ENCODE measurements at places on chromosomes 7 and 10.

- DNase-seq, result no peak
Observed at GRCh38 chr10:75982611-75983369, 551.4 kb downstream of the LRMDA start.

DNA sequence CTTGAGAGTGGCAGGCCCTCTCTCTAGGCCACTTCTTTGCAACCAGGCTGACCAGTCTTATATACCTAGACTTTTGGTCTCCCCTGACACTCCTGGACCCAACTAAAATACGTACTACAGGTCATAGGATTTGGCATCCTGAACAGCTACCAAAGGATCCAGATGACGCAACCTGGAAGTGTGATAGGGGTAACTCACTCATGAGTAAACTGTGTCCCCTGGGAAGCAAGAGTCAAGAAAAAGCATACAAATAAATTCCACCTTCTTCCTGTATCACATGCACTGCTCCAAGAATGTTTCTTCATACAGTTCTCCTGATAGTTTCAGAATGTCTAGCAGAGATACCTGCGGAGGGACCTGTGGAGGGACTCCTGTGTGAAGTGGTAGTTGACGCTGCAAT, 172.3 kb downstream of the MDFIC start:
- DNase-seq, result no peak

- no peak for DNase-seq
Observed at GRCh38 chr10:70347321-70347720, 35.1 kb downstream of the LRRC20 start.

DNA sequence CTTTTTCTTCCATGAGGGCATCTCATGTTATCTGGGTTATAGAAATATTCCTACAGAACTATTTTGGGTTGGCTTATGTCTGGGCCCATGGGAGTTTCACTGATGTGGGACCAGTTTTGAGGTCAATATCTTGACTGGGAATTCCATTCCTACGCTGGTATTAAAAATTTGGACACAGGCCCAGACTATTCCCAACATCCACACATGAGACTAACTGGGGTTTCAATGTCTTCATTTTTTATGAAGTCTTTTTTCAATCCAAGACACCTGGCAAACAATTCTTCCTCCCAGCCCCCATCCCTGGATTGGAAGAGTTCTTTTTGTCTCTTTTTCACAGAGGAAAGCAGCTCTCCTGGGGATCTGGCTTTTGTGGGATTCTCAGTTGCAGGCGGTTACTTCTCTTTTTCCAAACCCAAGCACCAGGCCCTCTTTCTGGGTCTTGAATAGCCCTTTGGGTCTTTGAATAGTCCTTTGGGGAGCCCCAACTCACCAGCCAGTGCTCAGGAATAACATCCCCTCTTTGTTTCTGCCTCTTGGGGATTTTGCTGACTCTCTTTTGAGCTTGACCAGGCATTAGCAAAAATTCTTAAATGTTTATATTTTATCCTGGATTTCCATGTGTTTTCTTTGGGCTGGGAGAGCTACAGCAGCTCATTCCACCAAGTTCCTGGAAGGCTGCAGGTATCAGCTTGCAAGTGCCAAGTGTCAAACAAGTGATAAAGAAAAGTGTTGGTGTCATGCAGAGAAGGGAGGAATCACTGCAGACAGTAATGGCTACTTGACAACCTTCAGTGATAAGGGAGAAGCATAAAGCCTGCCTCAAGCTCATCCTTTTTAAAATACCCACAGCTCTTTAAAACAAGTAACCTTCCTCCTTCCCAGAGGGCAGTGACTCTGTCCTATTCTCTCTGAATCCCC, 234.3 kb downstream of the ADAM12 start:
- no peak for DNase-seq

DNA sequence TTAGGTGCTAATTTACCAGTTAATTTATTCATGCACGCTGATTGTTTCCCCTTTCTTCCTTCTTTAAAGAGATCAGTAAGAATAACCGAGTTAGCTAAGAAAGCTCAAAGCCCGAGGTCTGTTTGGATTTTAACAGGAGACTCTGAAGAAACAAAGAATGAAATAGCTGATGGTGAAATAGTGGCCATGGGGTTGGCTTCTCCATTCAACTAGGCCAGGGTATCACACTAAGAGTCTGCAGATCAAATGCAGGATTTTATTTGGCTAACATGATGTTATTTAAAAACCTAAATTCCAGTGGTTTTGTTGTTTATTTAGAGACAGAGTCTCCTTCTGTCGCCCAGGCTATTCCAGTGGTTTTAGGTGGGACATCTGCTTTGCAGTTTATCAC, 65.2 kb upstream of the SYPL1 start:
- no peak for DNase-seq

GRCh38 chr10:76231286-76231934, 800.0 kb downstream of the LRMDA start:
- DNase-seq, result no peak

DNA sequence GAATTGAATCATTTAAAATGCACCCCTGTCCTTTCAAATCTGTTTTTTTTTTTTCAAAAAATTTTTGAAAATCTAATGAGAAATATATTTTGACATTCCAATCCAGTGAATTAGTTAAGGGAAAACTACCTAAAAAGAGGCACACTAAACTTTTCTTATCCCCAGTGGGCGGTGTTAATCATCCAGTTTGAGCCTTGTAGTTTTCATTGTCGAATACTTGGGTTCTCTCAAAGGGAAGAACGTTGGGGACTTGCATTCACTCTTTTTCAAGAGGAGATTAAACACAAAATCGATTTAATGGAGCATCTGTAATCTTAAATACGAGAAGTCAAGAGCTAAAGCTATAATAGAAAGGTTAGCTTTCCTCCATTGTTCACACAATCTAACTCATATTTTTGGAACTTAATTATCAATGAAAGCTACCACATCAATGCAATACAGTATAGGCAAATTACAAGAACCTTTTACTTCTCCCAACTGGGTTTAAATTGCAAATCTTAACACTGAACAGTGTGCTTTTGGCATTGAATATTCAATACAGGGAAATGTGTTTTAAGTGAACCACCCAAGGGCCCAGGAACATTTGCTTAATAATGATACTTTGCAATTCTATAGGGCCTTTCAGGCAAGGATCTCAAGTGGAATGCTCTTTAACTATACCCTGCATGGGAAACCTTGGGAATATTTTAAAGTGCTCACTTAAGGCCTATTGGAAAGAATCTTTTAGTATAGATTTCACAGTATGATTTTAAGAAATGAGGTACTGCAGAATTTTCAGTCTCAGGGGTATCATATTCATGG, 13.1 kb upstream of the SP8 start:
- DNase-seq, result no peak

- DNase-seq, result no peak
Observed at GRCh38 chr7:35777121-35777520, 23.7 kb upstream of the SEPTIN7 start.

- no peak for DNase-seq
Observed at GRCh38 chr10:110494532-110494931, 3.2 kb upstream of the DUSP5 start.

- DNase-seq, result no peak
Observed at GRCh38 chr10:17122052-17122451, 7.6 kb downstream of the CUBN start.

DNA sequence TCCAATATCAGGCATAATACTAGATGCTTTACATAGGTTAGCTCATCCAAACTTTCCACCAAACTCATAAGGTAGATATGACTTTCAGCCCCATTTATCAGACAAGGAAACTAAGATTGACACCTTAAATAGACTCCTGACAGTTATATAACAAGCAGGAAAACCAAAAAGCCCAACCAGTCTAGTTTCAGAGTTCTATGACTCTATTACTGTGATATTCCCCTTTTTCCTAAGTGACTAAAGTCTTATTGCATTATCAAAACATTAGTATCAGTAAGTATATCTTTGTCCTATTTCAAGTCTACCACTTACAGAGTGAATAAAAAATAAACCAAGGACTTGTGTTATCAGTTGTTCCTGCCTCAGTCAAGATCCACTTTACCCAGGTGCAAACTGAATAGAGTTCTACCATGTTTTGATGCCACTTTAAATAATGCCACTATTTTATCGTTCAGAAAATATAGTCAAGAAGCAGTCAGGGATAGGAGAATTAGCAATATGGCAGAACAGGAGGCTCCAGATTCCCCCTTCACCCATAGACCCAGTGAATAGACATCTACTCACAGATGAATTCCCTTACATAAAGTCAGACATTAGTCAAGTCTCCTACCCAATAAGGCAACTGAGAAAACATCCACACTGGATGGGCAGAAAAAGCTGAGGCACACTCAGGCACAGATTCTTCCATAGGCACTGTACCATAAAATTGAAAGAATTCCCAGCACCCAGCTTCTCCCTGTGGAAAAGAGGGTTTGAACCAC, 74.1 kb downstream of the CRPPA start:
- DNase-seq, result no peak

- DNase-seq, result no peak
Observed at GRCh38 chr7:14252458-14252857, 263.0 kb upstream of the ETV1 start.

GRCh38 chr10:116203661-116204060, 69.3 kb downstream of the GFRA1 start:
- no peak for DNase-seq

- DNase-seq, result no peak
Observed at GRCh38 chr10:106565546-106565945, 599.0 kb downstream of the SORCS1 start.

DNA sequence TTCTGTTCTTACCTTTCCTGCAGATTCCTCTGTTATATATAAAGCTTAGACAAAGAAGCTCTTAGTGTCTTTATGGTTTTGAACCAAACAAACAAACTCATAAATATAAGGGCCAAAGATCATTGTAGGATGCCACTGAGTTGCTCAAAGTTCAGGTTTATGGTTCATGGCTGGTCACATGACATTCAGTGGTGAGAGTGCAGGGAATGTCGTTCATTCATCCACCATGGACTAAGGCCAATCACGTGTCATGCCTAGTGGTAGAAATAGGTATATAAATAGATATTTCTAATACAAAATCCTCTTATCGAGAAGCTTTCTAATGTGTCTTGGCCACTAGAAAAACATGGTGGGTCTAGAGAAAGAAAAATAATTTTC, 119.4 kb downstream of the GATA3 start:
- no peak for DNase-seq

DNA sequence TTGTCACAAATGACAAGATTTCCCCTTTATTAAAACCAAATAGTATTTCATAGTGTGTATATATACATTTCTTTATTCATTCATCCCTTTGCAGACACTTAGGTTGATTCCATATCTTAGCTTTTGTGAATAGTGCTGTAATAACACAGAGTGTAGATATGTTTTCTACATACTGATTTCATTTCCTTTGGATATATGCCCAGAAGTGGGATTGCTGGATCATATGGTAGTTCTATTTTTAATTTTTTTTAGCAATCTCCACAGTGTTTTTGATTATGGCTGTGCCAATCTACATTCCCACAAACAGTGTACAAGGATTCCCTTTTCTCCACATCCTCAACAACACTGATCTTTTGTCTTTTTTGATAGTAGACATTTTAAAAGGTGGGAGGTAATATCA, 46.4 kb downstream of the CSTF2T start:
- no peak for DNase-seq

DNA sequence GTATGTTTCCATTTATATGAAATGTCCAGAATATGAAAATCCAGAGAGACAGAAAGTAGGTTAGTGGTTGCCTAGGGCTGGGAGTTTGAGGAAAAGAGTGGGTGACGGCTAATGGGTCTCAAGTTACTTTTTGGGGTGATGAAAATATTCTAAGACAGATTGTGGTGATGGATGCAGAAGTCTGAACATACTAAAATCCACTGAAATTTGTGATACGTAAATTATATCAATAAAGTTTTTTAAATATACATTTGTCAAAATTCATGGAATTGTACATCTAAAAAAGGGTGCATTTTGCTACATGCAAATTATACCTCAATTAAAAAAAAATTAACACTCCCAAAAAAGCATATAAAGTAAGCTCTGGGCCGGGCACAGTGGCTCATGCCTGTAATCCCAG, 9.4 kb downstream of the DDIT4 start:
- no peak for DNase-seq

DNA sequence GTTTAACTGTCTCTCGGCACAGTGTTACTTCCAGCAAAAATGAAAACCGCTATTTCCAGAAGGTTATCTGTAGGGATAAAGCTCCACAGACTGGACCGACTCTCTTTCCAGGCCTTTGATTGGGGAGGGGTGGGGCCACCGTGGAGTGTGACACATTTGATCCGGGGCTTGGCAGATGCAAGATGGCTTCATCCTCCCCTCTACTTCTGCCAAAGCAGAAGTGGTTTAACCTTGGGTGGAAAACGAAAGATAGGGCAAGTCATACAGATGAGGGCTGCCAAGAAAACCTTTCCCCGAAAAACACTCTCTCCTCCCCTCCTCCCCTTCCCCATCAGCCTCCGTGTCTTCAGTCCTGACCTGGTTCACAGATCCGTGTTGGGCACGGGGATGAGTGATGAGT, 139.7 kb upstream of the SH2B2 start:
- DNase-seq, result no peak

DNA sequence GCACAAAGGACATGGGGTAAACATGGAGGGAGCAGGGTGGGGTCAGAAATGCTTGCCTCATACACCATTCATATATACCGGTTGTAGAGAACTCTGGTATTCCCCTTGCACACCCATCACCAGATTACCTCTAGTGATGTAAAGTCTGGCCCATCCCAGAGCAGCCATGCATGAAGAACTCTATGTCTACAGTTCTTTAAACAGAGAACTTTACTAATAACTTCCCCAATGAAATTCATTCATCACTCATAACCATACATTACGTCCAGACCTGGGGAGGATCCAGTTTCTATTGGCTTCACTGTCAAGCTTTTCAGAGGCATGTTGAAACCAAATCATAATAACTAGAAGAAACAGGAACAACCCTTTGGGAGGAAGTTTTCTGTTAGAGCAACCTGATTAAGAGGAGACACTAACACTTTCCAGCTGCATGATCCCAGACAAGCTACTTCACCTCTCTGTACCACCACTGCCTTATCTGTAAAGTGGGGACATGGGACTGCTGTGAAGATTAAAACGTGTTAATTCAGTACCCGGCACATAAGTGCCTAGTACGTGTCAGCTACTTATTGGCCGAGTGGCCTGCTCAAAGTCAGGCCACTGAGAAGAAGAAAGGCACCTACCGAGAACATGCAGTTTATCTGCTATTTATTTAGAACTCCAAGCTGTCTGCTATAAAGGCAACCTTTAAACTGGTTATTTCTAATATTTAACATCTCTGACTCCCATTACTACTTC, 59.7 kb downstream of the IGF2BP3 start:
- DNase-seq, result no peak

DNA sequence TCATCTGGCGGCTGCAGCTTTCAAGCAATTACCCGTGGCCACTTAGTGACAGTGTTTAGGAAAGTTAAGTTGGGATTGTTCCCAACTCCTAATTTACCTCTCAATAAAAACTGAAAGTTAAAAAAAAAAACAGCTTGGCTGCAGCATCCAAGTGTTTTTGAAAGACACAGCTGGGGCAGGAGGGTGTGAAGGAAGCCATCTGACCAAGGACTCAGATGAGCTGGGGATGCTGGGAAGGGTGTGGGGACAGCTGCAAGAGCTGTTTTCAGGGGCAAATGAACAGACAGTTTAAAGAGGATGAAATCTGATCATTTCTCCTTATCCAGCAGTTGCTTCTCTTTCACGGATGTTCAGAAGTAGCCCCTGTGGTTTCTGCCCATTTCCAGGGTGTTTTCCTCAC, 129.2 kb upstream of the CDCA7L start:
- no peak for DNase-seq
